ENCODE measurements at places on chromosomes 1 and 21. TPM values are rescaled to one million over a fixed set of nuclear protein-coding genes. Genes with fewer than 3 reads are reported as not detected.

Gene SRGAP2
- total RNA-seq = 13.2 TPM

Gene SELP
- total RNA-seq = 0.78 TPM

Gene SNAP47
- total RNA-seq = 35.8 TPM

Gene FTCD
- total RNA-seq = 668 TPM
